ENCODE measurements at places on chromosomes 2 and 18.

- DNase-seq = no peak
These were observed 28.8 kb upstream of the EFEMP1 start for GRCh38 chr2:55952415-55952814.

GRCh38 chr2:74526649-74527230 is 709 bp upstream of the DQX1 start:
- no peak for DNase-seq

DNA sequence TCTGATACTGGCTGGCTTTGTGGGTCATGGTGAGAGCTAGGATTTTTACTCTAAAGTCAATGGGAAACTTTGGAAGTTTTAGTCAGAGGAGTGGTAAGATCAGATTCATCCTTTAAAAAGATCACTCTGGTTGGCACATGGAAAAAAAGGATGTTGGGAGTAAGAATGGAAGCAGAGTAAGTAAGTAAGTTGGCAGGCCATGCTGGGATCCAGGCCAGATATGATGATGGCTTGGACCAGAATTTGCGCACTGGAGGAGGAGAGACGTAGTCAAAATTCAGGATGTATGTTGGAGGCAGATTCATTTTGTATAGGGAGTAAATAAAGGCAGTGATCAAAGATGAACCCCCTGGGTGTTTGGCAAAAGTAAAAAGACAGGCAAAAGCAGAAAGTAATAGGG is 283.3 kb upstream of the THSD7B start:
- DNase-seq = no peak

DNA sequence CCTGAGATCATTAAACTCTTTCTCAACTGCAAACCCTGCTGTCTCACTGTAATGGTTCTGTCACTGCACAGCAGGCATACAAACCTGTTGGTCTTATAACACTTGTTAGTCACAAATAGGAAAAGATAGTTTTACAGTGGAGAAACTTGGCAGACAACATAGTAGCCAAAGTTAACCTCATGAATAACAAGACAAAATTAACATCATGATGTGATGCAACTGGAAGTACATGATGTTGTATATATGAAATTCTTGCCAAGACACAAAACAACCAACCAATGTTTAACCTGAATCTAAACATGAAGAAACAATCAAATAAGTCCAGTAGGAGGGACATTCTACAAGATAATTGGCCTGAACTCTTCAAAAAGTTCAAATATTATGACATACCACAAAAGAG is 189.3 kb downstream of the RNF152 start:
- DNase-seq = no peak
